ENCODE measurements at places on chromosomes 7 and 10. TPM values are rescaled to one million over a fixed set of nuclear protein-coding genes. Genes with fewer than 3 reads are reported as not detected.

GRCh38 chr10:53045315-53045714 is 272.7 kb upstream of the MBL2 start:
- no peaks in the 10 kb centered on the region for H3K27me3 ChIP-seq
- no peak for DNase-seq
- H3K4me1 ChIP-seq, result no peaks in the 10 kb centered on the region
- no peak overlapping the region for H3K27ac ChIP-seq

ADAM22 gene
- total RNA-seq, result not detected

GRCh38 chr10:3426190-3426845 is 253.7 kb upstream of the PITRM1 start:
- H3K27me3 ChIP-seq, result no peaks in the 10 kb centered on the region
- peak overlapping the region; percentile 29 for H3K27ac ChIP-seq
- no peaks in the 10 kb centered on the region for H3K36me3 ChIP-seq

IFIT1B gene
- total RNA-seq, result not detected

GRCh38 chr10:62264702-62265436 is 3.8 kb downstream of the RTKN2 start:
- H3K36me3 ChIP-seq, result no peaks in the 10 kb centered on the region
- DNase-seq, result peak; percentile 75
- no peak overlapping the region for H3K27ac ChIP-seq

DNA sequence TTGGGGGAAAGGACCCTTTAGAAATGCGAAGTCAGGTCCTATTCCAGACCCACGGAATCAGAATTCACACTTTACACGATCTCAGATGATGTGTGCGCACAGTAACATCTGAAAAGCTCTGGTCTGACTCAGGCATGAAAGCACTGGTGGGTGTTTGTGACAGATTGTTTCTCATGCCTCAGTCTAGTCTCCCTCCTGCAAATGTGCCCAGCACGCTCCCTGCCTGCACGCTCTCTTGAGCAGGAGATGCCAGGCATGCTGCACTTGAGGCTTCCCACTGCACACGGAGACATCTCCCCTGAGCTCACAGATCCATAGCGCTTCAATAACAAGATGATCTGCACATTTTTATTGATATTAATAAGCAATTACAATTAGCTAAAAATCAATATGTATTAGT is 23.6 kb upstream of the ZNF37A start:
- no peak overlapping the region for H3K4me3 ChIP-seq
- peaks cover 4% of the 10 kb centered on the region for H3K36me3 ChIP-seq
- H3K27ac ChIP-seq, result no peak overlapping the region
- no peaks in the 10 kb centered on the region for H3K27me3 ChIP-seq
- DNase-seq, result no peak

PCLO gene
- total RNA-seq, result 2.0 TPM

DNA sequence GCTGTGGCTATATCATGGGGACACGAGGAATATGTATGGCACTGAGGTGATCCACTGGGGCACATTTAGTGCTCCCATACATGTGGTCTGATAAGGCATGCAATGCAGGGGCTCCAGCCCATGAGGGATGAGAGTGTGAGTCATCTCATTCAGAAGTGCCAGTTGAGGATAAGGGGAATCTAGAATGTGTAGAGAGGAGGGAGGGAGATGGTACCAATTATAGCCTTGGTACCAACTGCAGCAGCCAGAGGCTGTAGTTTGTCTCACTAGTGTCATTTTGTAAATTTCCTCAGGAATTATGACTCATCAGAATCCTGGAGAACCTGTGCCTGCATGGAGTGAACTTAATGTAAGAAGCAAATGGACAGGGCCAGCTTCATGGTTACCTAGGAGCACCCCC is 46.2 kb downstream of the LAMB4 start:
- peaks cover 9% of the 10 kb centered on the region for H3K36me3 ChIP-seq
- H3K4me1 ChIP-seq, result peaks cover 38% of the 10 kb centered on the region

TCF7L2 gene
- total RNA-seq, result 25.7 TPM

- no peak overlapping the region for H3K27ac ChIP-seq
- no peaks in the 10 kb centered on the region for H3K27me3 ChIP-seq
- no peak overlapping the region for H3K4me3 ChIP-seq
- DNase-seq, result no peak
These were observed 166.0 kb upstream of the COL1A2 start for GRCh38 chr7:94228678-94229077.

SLC16A9 gene
- 0.54 TPM for total RNA-seq

DNA sequence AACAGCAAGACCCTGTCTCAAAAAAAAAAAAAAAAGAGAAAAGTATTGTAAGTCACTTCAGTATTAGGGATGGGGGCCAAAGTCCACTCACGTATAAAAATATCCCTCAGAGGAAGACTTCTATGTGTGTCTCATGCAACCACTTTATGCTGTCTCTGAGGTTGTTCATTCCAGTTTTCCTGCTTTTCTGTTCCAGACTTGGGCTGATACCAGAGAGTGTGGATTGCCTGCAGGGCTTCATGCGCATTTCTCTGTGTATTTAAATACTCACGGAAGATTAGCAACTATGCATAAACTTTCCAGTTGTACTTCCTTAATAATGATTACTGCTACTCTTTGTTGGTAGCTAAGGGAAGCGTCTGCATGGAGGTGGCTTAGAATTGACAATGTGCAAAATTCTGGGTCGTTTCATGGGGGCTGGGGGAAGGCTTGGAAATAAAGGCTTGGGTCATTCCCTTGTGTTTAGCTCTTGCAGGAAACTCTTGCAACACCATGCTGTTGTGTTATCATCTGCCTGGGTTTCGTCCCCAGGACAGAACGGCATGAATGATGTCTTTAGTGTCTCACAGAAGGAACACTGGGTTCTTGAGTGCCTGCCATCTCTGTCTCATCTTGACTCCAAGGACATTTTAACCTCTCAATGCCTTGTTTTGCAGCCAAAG is 54.1 kb downstream of the KIAA1217 start:
- H3K36me3 ChIP-seq, result peaks cover 19% of the 10 kb centered on the region
- H3K27ac ChIP-seq, result peak overlapping the region; percentile 49
- H3K27me3 ChIP-seq, result no peaks in the 10 kb centered on the region
- DNase-seq, result no peak
- no peak overlapping the region for H3K4me3 ChIP-seq

GRCh38 chr10:75345738-75346137 is 55.8 kb downstream of the ZNF503 start:
- no peak for DNase-seq
- peaks cover 3% of the 10 kb centered on the region for H3K4me1 ChIP-seq
- no peak overlapping the region for H3K27ac ChIP-seq
- H3K4me3 ChIP-seq, result no peak overlapping the region
- peaks cover 6% of the 10 kb centered on the region for H3K36me3 ChIP-seq

DNA sequence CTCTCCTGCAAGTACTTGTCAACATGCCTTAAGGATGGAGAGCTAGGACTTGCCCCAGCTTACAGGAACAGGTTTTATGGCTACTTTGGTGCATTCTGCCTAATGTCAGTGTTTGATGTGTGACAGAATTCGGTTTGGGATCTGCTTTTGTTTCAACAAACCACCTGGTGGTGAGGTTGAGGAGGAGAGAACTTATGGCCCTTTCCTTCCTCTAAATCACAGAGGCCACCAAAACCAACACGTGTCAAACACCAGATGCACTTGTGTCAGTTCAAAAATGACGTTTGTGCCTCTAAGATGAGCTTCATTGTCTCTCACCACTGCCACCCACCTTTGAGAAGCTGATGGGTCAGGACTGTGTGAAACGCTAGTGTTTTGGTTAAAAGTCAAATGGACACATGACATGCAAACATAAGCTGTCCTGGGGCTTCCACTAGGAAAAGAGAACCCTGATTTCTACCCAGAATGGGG is 83.9 kb downstream of the OSBPL3 start:
- peaks cover 11% of the 10 kb centered on the region for H3K36me3 ChIP-seq
- H3K27ac ChIP-seq, result no peak overlapping the region
- no peak for DNase-seq

DNA sequence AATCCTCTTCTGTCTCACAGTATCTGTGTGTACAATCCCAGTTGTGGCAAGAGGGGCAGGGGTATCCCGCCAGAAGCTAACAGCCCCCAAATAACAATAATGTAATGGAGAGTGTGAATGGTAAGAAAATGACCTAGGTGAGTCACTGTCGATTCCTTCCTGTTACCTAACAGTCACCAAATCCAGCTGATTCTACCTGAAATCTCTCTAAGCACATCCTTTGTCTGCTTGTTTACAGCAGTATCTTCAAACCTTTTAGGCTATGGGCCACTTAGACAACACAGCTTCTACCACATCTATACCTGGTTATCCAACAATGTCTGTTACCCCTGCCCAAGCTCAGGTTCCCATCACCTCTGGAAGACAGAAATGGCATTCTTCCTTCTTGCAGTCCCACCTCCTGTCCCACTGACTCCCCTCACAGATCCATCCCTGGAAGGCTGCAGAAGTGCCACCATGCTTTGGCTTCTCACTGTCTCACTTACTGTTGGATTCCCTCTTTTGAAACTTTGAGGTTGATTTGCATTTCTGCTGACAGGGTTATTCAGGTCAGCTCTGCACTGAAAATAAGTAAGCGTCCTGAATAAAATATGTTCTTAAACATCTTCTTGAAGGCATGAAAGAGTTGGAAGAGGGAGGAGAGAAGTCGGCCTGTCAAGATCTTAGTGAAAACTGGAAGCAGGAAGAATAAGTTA is 13.1 kb downstream of the PIP4K2A start:
- H3K27me3 ChIP-seq, result no peaks in the 10 kb centered on the region
- no peak overlapping the region for H3K4me3 ChIP-seq
- H3K27ac ChIP-seq, result no peak overlapping the region
- DNase-seq, result no peak
- no peaks in the 10 kb centered on the region for H3K36me3 ChIP-seq
- H3K4me1 ChIP-seq, result no peaks in the 10 kb centered on the region

GRCh38 chr10:124184208-124184830 is 90.9 kb upstream of the CHST15 start:
- no peak overlapping the region for H3K4me3 ChIP-seq
- no peaks in the 10 kb centered on the region for H3K36me3 ChIP-seq
- no peak overlapping the region for H3K27ac ChIP-seq
- H3K4me1 ChIP-seq, result peaks cover 6% of the 10 kb centered on the region

NUTM2E gene
- 0.12 TPM for total RNA-seq

PARP12 gene
- total RNA-seq, result 35.0 TPM

DNA sequence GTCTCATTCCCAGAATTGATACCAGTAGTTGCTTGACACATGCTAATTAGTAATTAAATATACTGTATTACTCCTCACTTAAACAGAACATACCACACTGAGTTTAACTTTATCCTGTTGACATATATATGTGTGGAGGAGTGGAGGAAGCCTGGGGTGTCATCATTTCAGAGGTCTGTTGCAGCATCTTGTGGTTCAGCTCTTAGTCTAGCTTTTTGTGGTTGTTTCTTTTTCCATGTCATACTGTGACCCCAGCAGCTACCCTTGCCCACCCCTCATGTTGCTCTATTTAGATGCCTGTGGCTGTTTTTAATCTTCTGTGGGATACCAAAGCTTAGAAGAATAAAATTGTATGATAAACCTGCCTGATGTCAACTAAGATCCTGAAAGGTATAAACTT is 875.4 kb downstream of the LRMDA start:
- no peaks in the 10 kb centered on the region for H3K27me3 ChIP-seq
- peak; percentile 3 for DNase-seq
- no peak overlapping the region for H3K4me3 ChIP-seq
- H3K36me3 ChIP-seq, result no peaks in the 10 kb centered on the region
- no peak overlapping the region for H3K27ac ChIP-seq

CAMK2B gene
- 1.8 TPM for total RNA-seq

- no peaks in the 10 kb centered on the region for H3K27me3 ChIP-seq
- DNase-seq, result peak; percentile 58
- H3K36me3 ChIP-seq, result no peaks in the 10 kb centered on the region
- H3K4me3 ChIP-seq, result no peak overlapping the region
- H3K4me1 ChIP-seq, result peaks cover 34% of the 10 kb centered on the region
These were observed 162.3 kb downstream of the SEM1 start for GRCh38 chr7:96547371-96547811.

GPER1 gene
- total RNA-seq, result 0.28 TPM

DNA sequence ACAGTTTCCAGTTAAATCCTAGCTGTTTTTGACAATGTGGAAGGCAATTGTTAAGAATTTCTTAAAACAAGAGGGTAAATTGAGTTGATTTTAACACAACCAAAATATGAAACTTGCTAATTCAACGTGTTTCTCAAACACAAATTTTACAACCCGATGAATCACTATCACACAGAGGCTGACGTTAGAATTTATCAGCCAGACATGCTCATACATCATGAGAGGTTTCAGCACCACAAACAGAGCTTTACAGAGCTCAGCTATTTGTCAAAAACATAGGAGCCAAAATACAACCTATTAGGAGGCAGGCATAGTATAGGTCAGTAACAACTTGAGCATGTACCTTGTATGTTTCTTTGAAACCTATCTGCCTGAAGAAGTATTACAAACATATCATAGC is 36.1 kb downstream of the LRRN3 start:
- peak; percentile 55 for DNase-seq
- no peak overlapping the region for H3K27ac ChIP-seq
- H3K4me3 ChIP-seq, result no peak overlapping the region
- no peaks in the 10 kb centered on the region for H3K27me3 ChIP-seq
- no peaks in the 10 kb centered on the region for H3K36me3 ChIP-seq
- no peaks in the 10 kb centered on the region for H3K4me1 ChIP-seq

DNA sequence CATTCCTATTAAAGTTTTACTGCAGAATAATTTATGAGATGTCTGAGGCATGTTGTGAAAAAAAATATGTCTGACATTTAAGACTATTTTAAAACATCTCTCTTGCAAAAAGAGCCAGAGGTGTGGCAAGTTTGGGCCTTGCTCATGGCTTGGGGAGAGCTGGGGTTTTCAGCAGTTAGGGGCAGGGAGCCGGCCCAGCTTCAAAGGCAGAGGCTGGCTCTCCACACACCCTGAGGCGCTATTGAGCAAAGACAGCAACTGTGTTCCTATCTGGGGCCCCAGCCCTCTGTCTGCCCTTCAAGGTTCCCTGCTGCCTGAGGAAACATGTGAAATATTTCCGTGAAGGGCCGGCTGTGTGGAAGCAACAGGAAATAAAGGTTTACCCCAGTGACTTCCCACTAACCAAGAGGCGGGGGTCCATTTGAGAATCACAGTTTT is 94.0 kb downstream of the SORBS1 start:
- H3K36me3 ChIP-seq, result no peaks in the 10 kb centered on the region
- peak; percentile 80 for DNase-seq
- peak overlapping the region; percentile 64 for H3K27ac ChIP-seq
- H3K27me3 ChIP-seq, result no peaks in the 10 kb centered on the region
- H3K4me1 ChIP-seq, result peaks cover 14% of the 10 kb centered on the region
- peak overlapping the region; percentile 8 for H3K4me3 ChIP-seq
